Stomach (tissue), 19 donors: ENCODE measurements at places on chromosomes 13 and 19. TPM values are rescaled to one million over a fixed set of nuclear protein-coding genes. Genes with fewer than 3 reads are reported as not detected.

- DNase-seq, result peak; percentile 71
Measured at GRCh38 chr13:46553886-46554858, 1.2 kb downstream of the LRCH1 start.

DNA sequence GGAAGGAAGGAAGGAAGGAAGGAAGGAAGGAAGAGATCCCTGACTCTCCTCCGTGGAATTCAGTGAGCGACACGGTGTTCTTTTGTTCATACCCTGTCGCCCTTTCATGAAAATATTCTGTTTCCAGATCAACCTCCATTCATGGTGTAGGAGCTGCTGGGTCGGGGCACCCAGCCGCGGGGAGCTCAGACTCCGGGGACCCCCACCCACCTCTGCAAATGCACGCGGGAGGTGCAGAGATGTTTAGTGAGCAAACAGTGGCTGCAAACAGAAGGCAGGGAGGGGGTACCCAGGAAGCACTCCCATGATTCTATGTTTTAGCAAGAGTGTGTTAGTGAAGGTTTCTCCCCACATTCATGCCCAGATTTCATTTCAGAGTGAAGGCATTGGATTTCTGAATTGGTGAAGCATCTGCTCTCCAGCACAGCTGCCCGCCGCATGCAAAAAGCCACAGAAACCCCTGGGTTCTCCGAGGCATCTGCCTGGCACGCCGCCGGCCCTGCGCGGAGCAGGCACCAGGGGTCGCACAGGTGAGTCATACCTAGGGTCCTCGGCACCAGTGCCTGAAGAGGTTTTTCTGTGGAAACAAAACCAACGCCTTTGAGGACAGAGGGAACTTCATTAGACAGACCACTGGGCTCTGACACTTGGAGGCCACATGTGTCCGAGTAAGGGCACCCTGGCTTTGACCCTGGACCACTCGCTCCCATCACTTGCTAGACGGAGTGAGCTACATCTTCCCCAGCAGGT, 80.6 kb downstream of the ZNF557 start:
- DNase-seq, result no peak

CDX2 gene
- not detected for total RNA-seq

GRCh38 chr19:33275559-33275932, 26.8 kb downstream of the CEBPA start:
- no peak for DNase-seq
